ENCODE measurements at places on chromosomes 5 and 9.

DNA sequence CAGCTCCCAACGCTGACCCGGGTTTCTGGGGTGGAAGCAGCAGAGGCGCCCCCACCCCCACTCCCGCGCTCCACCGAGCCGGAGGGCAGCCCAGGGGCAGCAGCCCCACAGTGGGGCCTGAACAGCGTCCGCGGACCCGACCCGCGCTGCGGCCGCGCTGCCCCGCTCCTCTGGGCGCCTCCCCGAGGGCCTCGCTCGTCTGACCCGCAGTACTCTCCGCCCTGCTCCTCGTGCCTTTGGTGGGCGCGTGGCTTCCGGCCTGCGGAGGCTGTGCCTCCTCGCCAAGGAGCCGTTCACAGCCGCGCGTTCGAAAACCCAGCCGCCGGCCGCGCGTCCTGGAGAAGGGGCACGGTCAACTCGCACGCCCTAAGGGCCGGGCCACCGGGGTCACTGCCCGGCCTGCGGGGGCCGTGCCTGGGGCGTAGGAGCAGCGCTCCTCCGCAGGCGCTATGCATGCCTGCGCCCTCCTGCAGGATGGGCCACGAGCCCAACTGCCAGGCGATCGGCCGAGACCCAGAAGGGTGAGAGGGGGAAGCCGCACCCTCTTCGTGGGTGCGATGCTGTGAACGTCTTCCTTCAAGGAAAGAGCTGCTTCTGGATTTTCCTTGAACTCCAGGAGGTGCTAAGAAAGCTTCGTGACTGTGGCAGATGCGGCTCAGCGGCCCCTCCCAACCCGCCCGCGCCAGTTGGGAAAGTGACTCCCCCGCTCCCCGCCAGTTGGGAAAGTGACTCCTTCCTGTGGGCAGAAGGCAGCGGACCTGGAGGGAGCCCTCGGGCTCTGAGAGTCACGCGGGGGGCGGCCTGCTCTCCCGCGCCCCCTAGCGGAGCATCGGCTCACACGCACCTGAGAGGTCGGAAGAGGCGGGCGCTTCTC, 82.7 kb downstream of the HSD17B3 start:
- DNase-seq = peak; percentile 55

GRCh38 chr9:87855061-87855460, 27.6 kb upstream of the SPATA31E1 start:
- DNase-seq = no peak

DNA sequence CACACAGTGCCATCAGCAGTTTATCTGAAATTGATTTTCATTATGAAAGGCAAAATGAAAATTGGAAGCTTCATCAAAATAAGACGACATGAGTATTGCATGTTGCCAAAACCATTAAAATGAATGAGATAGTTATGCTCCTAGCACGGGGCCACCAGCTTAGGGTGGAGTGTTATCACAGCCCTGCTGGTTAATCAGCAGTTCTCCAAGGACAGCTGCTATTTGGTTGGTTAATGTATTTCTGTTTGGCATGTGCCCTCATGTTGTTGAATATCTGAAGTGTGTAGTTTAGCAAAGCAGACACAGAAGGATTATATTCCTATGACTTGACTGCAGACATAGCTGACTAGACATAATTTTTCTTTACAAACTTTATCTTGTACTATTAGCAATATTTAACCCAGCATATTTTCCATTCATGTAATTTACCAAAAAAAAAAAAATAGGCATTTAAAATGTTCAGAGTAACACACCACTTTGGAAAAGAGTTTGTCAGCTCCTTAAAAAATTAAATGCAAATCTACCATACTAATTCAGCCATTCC, 98.6 kb upstream of the PIK3R1 start:
- no peak for DNase-seq

DNA sequence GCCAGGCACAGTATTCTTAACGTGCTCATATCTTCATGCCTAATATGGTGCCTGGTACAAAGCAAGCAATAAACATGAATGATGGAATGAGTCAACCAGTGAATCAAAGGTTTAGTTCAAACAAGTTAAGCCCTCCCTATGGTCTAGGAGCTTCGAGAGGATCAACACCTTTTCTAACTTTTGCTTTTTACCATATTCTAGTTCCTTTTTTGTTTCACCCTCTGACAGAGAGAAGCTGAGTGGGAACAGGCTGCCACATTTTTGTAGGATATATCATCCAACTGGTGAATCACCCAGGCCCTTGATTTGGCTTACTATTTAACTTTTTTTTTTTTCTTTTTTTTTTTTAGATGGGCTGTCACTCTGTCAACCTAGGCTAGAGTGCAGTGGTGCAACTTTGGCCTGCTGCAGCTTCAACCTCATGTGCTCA, 39.3 kb upstream of the TNC start:
- DNase-seq = no peak

DNA sequence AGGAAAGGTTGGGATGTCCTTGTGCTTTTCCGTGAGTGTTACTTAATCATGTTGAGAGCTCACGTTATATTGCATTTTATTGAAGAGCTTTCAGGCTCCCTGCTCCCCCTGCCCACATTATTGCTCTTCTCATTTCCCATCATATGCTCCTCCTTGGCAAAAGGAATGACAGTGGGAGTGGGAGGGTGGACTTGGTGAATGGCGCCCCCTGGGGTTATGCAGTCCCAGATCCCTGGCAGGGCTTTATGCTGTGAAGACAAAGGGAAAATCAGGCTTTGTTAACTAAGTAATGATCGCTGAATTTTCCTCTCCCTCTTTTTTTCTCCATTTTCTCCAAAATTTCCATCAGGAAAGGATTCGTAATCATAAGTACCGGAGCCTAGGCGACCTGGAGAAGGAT, 166.6 kb downstream of the SMARCA2 start:
- DNase-seq = peak; percentile 39

GRCh38 chr9:7976167-7976755, 176.7 kb upstream of the DMAC1 start:
- DNase-seq = peak; percentile 80

DNA sequence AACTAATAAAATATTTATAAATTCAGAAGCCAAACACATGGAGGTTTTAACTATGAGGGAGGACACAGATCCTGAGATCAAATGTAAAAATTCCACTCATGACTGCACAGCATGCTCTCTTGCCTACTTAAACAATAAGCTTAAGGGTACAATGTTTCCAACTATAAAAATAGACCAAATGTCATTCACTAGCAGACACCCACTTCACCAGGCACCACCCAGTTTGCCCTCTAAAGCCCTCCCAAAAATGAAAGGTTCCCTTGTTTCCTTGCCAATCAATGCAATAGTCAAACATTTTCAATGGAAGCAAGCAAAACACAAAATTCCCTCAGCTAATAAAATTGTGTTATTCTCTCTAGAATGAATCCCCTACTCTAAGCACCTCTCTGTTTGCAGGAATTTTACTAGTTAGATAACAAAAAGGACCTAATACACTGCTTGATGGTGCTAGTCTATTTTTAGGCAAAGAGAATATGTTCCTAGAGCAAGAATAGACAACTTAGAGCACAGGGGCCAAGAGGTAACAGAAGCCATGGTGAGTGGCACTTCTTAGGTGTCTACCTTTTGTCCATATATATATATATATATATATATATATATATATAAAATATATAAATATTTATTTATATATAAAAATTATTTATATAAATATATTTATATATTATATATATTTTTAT, 135.3 kb downstream of the HOMER1 start:
- no peak for DNase-seq

GRCh38 chr5:72355706-72356299, 35.6 kb downstream of the PTCD2 start:
- DNase-seq = peak; percentile 62

- no peak for DNase-seq
Observed at GRCh38 chr5:76662521-76662920, 39.3 kb upstream of the F2RL2 start.

DNA sequence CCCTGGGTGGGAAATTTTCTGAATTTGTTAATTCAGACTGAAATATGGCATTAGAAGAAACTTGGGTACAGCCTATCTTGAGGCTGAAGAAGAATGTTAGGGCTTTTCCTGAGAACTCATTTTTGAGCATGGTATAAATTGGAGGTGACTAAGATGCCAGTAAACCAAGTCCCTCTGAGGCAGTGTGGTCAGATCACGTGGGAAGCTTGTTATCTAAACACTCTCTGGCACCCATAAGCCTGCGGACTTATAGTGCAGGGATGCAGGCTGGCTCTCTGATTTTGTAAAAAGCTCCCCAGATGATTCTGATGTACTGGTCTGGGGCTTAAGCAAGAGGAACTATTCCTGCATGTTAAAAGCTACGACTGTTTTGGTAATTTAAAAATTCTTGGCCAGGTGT, 34.3 kb downstream of the MTMR12 start:
- DNase-seq = no peak

DNA sequence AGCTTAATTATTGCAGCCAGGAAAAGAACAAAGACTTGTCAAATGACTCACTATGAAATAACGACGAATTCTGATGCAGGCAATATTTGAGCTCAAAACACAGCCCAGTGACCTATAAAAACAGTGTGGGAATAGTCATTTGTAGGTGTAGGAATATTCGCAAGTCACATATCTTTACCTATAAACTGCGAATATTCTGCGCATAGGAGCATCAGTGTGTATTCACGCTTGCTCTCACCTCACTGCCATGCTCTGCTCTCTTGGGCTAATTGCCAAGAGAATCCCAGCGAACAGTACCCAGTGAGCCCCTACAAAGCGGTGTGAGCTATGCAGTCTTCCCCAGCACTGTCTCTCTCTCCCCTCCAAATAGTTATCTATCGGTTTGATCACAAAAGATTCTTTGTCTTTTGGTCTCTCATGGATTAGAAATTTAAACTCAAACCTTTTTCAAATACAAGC, 74.2 kb downstream of the ST8SIA4 start:
- no peak for DNase-seq

DNA sequence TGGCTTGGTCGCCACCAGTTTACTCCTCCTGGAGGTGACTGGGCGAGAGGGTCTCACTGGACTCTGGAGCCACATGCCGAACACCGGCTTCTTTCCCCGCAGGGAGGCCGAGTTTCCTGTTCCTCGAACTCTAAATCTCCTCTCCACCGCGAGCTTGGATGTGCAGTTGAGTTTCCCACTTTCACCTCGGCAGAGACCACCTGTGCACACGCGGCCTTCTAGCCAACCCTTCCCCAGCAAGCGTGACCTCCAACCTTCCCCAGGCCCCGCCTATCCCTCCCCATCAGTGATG, 380.1 kb downstream of the IRX2 start:
- DNase-seq = no peak

GRCh38 chr9:136302527-136302926, 1.4 kb downstream of the CCDC187 start:
- DNase-seq = no peak

GRCh38 chr9:109880276-109881169, 100.5 kb downstream of the PALM2AKAP2 start:
- DNase-seq = peak; percentile 52

- DNase-seq = no peak
Observed at GRCh38 chr5:173907284-173907683, 19.1 kb downstream of the CPEB4 start.

DNA sequence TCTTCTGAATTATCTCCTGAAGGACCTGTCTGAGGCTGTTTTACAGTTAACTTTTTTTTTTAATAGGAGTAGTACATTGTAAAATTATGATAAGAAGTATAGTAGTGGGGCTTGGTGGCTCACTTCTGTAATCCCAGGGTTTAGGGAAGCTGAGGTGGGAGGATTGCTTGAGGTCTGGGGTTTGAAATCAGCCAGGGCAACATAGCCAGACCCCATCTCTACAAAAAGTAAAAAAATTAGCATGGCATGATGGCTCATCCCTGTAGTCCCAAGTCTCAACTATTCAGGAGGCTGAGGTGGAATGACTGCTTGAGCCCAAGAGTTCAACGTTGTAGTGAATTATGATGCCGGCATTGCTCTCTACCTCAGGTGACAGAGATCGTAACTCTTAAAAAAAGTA, 7.0 kb downstream of the IPO11 start:
- no peak for DNase-seq

GRCh38 chr9:78047106-78047505, 15.5 kb upstream of the GNAQ start:
- no peak for DNase-seq

DNA sequence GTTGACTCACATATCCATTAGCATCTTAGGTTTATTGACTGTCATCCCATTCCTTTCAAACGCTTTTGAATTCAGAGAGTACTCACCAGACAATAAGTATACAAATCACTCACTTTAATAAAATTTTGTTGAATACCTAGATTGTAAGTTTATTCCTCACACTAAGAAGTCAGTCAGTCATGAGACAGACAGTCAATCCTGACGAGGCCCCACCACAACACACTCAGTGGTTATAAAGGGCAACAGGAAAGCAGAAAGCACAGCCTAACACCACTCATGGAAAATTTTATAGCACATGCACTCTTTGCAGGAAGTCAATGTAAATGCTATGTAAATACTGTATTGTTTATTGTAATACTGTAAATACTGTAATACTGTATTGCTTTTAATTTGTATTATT, 176.3 kb upstream of the PTGER4 start:
- peak; percentile 74 for DNase-seq

DNA sequence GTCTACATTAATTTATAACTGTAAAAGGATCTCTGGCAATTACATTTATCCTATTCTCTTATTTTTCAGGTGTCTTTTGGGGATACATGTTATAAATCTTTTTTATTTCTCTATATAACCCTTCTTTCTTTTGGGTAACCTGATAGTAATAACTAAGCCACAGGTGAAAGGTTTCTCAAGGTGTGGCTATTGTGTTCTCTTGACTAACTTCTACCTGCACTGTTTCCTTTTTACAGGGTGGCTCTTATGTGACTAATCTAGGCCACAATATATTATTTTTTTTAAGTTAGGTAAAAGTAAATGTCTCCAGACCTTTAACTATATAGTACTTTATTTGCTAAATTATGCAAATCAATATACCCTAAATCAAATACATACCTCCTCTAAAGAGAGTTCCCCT, 193.2 kb downstream of the EFNA5 start:
- DNase-seq = no peak

DNA sequence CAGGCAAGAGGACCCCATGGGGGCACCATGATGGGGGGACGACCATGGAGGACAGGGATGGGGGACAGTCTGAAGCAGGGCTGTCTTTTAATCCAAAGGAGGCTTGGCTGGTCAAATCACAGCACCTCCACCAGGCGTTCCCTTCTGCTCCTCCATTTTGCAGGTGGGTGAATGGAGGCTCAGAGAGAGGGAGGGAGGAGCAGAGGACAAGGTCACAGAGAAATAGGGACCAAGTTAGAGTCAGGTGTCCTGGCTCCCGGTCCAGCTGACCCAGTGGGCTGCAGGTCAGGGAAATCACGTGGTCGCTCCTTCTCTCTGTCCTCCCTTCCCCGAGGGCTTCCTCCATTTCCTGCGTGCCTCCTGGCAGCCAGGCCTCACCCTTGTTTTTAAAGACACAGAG, 156.4 kb upstream of the SMIM23 start:
- DNase-seq = no peak

DNA sequence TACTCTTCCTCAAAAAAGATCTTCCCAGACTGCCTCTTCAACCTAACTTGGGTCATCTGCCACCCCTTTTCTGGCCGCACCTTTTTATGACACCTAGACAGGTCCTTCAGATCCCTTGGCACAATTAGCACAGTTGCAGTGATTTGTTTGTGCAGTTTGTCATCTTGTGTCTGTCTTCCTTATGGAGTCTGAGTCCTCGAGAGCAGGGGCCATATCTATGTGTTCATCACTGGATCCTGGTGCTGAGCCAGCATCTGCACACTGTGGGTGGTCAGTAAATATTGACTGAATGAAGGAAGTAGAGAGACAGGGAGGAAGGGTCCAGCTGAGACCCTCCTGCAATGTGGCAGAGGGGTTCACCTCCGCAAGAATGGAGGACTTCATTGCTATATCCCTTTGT, 14.4 kb downstream of the ERGIC1 start:
- DNase-seq = no peak

GRCh38 chr5:44935262-44935661, 126.5 kb downstream of the MRPS30 start:
- no peak for DNase-seq

- no peak for DNase-seq
Observed at GRCh38 chr9:107721705-107722245, 232.2 kb upstream of the KLF4 start.

Measured in suppressor macrophage (primary cell).